Stimulated activated CD8-positive, alpha-beta memory T cell treated with anti-CD3 and anti-CD28 coated beads, Interleukin-4, amount 100 ng/mL, for 1 hour (primary cell): ENCODE measurements at places on chromosomes 1 and 21.

GRCh38 chr1:94743862-94744261 is 76.3 kb upstream of the SLC44A3 start:
- DNase-seq: no peak

- DNase-seq: no peak
Observed at GRCh38 chr1:166133857-166134256, 32.9 kb downstream of the FAM78B start.

GRCh38 chr1:18319099-18319498 is 161.6 kb upstream of the KLHDC7A start:
- no peak for DNase-seq

DNA sequence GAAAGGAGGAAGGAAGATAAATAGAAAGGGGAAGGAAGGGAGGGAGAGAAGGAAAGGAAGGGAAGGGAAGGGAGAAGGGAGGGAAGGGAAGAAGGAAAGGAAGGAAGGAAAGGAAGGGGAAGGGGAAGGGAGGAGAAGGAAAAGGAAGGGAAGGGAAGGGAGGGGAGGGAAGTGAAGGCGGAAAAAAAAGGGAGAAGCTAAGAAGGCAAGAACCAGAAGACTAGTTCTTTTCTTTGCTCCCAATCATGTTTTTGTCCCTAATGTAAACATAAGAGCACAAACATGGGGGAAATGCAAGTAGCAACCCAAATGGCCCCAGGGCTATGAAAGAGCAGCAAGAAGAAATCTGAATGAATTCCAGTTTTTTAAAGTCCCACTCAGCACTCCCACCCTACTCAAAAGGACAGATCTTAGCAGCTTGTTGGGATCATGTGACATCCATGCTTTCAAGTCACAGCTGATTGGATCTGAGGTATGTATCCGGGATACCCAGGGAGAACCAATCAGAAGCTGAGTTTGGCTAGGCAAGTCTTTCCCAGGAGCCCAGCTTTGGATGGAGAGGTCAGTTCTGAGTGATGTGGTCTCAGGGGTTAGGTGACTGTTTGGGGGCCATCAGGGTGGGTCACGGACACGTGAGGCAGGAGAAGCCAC is 24.2 kb upstream of the FHAD1 start:
- DNase-seq: no peak

GRCh38 chr1:181936269-181936668 is 125.2 kb downstream of the ZNF648 start:
- DNase-seq: no peak

- DNase-seq: no peak
Observed at GRCh38 chr21:45167796-45168222, 93.4 kb downstream of the ADARB1 start.

DNA sequence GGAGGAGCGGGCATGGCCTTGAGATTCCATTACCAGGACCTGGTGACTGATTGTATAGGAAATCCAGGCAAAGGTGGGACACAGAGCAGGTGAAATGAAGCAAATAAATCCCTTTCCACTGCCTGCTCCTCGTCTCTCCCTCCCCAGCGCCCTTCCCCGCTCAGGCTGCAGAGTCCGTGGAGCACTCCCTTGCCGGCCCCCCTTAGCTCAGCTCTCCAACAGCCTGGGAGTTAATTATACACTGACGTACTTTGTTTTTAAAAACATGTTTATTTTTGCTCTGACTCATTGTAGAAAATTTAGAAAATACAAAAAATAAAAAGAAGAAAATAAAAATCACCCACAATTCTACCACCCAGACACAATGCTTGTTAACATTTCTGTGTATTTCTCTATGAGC is 61.7 kb downstream of the LGR6 start:
- DNase-seq: no peak

- DNase-seq: no peak
Observed at GRCh38 chr1:13930151-13930550, 230.2 kb downstream of the PRDM2 start.

DNA sequence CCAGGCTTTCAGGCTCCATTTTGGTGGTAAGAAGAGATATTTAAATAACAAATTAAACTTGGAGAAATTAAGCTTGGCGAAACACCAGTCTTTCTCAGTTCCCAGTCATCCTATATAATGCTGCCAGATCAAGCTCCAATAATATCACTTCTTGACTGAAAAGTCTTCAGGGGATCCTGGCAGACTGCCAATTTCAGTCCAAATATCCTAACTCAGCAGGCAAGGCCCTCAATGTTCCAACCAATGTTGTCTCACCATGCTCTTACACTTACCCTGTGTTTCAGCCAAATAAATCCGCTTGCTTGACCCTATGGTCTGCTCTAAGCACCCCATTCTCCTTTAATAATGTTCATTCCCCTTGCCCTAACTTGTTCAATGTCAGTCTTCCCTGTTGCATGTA is 39.9 kb upstream of the BCL10 start:
- DNase-seq: no peak

DNA sequence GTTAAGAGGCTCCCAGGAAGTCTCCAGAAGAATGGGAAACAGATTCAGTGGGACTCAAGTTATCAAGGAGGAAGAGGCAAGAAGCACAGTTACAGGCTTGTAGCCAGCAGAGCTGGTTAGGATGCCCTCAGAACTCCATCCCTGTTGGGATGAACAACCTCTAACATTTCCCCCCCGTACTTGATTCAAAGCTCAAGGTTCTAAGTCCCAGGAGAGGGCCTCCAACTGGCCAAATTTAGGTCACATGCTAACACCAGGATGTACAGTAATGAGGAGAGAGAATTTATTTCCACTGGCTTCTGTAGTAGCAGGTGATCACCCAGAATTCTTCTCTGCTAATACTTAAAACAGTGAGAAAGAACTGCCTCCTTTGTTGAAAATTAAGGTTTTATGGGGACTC is 22.3 kb upstream of the HSPA13 start:
- no peak for DNase-seq

GRCh38 chr1:179046808-179047635 is 21.3 kb downstream of the FAM20B start:
- DNase-seq: no peak

- no peak for DNase-seq
Observed at GRCh38 chr1:212699625-212700222, at the start of gene BATF3. Gene BATF3, minus strand, starts transcription at chr1:212699840. Its CDS starts 78 bp downstream, at chr1:212699762.

GRCh38 chr1:110672753-110673108 is 2.0 kb downstream of the KCNA3 start:
- no peak for DNase-seq

GRCh38 chr21:28604946-28605537 is 387.6 kb downstream of the LTN1 start:
- DNase-seq: no peak

DNA sequence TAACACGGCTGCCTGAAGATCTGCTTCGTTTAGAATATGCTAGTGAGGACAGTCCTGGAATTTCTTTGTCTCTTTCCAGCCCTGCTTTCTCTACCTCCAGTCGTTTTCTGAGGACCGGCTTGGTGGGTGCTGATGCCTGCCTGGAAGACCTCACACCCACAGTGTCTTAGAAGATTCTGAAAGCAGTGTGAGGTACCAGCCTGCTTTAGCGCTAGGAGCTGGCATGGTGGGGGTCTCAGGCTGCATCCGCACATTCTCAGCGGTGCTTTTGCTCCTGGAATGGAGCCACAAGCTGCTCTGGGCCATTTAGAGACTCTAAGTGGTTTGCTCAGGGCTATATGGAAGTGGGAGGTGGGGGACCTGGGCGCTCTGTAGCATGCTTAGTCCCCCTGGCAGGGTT is 61.4 kb downstream of the CD247 start:
- no peak for DNase-seq

- DNase-seq: no peak
Observed at GRCh38 chr1:114691061-114691460, 4.3 kb downstream of the AMPD1 start.

DNA sequence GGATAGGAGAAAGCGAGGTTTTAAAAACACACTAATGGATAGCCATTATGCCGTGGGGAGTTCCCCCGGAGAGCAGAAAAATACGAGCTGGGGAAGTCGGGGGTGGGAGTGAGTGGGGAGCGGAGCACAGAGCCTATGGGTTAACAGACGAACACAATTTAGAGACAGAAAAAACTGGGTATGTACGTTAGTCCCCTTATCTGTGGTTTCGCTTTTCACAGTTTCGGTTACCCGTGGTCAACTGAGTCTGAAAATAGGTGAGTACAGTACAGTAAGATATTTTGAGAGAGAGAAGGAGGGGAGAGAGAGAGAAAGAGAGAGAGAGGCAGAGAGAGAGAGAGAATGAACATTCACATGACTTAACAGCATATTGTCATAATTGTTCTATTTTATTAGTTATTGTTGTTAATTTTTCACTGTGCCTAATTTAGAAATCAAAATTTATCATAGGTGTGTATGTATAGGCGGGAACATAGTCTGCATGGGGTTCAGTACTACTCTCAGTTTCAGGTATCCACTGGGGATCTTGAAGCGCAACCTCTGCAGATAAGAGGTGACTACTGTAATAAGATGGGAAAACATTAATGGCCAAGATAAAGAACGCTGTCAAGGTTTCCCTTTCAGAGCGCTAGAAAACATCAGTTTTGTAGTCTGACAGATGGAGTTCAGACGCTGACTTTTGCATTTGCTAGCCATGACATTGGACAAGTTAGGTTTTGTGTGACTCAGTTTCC is 125.6 kb upstream of the LMO4 start:
- no peak for DNase-seq

- DNase-seq: no peak
Observed at GRCh38 chr1:230429067-230429735, 3.1 kb upstream of the PGBD5 start.

- no peak for DNase-seq
Observed at GRCh38 chr1:55262822-55263221, 47.7 kb upstream of the USP24 start.
